ENCODE measurements at places on chromosomes 5 and 9.

GRCh38 chr5:31196309-31196708 lies 2.8 kb downstream of the CDH6 start:
- DNase-seq = peak; percentile 18

DNA sequence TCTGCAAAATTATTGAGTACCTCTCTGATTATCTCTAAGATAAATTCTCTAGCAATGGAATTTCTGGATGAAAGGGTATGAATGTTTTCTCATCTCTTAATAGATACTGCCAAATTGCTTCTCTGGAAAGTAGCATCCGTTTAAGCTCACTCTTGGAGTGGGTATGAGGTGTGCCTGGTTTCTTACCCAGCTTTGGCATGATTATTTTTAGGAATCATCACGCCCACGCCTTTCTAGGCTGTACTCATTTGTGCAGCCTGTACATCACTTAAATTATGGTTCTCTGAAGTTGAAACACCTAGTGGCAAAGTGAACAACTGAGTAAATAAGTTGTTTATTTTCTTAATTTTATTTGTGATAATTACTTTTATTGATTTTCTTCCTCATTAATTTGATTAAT lies 156.5 kb upstream of the IL12B start:
- DNase-seq = no peak

- no peak for DNase-seq
Measured at GRCh38 chr5:181224390-181225229, 1.5 kb downstream of the TRIM41 start.

- DNase-seq = no peak
Measured at GRCh38 chr5:40367255-40367654, 312.5 kb upstream of the PTGER4 start.

GRCh38 chr9:89905606-89906338 lies 301.0 kb downstream of the GADD45G start:
- no peak for DNase-seq

DNA sequence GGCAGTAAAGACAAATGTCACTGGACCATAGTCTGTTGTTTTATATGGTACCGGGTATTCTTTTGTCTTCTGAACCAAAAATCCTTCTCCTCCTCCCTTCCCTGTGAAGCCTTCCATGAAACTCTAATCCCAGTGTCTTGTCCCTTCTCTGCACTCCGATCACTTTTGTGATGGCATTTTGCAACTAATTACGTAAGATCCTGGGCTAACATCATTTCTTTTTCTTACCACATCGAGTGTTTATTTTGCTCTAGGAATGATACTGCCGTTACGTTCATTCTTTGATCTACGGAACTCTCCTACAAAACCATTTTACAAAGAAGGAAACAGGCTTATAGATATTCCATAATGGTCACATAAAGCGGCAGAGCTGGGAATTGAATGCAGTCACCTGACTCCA lies 33.7 kb downstream of the SNX18 start:
- DNase-seq = no peak

- DNase-seq = no peak
Measured at GRCh38 chr9:132267660-132268059, 87.1 kb downstream of the SETX start.
